Right kidney (tissue), 9 donors: ENCODE measurements at places on chromosomes 6 and 20.

- DNase-seq, result no peak
These were observed 13.3 kb downstream of the MAFB start for GRCh38 chr20:40675599-40676221.

GRCh38 chr6:27101824-27102223 lies 145.7 kb upstream of the PRSS16 start:
- no peak for DNase-seq

DNA sequence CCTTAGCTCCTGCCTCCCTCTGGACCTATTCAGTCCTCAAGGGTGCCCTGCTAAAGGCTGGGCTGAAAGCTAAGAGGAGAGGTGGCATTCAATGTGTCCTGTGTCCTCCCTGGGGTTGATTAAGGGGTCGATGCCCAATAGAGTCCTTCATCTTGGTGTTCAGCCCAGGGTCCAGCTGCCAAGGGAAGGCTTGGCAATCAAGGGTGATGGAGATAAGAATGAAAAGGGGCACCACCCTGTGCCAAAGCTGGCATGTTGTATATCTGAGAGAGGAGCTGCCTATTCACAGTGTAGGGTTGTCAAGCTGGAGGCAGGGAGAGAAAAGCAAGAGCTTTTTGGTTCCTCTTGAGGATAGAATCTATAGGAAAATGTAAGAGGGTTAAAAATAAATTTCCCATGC lies 12.3 kb downstream of the C20orf173 start:
- DNase-seq, result no peak

- DNase-seq, result no peak
These were observed 967.6 kb upstream of the GJE1 start for GRCh38 chr6:141165002-141165665.

DNA sequence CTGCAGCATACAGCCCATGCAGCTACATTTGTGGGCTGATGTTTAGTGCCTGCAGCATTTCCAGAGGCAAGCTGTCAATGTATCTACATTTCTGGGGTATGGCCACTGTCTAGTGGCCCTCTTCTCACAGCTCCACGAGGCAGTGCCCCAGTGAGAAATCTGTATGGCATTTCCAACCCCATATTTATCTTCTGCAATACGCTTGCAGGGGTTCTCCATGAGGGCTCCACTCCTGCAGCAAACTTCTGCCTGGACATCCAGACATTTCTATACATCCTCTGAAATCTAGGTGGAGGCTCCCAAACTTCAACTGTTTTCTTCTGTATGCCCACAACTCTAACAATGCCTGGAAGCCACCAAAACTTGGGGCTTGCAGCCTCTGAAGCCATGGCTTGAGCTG lies 502.3 kb downstream of the C6orf118 start:
- DNase-seq, result no peak

DNA sequence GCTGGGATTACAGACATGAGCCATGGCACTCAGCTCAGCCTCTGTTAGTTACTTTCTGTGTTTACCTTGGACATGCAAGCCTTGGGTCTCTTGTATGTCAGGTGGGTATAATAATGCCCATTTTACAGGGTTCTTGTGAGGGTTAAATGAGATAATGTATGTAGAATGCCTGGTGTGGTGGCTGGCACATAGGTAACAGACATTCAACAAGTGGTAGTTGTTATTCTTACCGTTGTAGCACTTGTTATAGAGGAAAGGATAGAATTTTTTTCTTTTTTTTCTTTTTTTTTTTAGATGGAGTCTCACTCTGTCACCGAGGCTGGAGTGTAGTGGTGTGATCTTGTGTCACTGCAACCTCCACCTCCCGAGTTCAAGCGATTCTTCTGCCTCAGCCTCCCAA lies 8.0 kb upstream of the KIF13A start:
- DNase-seq, result no peak

GRCh38 chr20:6007529-6008103 lies 46.2 kb downstream of the LRRN4 start:
- DNase-seq, result no peak

DNA sequence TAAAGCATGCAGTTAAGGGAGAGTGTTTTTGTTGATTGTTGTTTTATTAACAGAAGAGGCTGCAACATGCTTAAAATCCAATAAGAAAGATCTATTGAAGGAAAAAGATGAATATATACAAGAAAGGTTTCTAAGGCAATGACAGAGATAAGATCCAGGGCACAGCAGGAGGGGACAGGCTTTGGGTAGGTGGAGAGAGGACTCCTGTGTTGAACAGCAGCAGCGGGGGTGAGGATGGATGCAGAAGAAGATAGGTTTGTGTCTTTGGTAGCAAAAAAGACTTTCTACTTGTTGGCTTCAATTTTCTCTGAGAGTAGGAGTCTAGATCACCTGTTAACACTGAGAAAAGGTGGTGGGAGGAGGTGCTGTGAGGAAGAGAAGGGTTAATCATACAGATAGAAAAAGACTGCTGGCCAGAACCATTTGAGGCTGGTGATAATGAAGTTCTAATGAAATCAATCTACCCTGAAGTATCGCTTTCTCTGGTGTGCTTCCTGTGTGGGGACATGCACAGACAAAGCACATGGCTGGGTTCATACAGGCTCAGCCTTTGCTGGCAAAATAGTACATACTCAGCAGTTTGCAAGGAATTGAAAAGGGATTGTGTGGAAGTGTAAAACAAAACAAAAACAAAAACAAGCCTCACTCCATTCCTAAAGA lies 17.2 kb upstream of the DST start:
- no peak for DNase-seq

DNA sequence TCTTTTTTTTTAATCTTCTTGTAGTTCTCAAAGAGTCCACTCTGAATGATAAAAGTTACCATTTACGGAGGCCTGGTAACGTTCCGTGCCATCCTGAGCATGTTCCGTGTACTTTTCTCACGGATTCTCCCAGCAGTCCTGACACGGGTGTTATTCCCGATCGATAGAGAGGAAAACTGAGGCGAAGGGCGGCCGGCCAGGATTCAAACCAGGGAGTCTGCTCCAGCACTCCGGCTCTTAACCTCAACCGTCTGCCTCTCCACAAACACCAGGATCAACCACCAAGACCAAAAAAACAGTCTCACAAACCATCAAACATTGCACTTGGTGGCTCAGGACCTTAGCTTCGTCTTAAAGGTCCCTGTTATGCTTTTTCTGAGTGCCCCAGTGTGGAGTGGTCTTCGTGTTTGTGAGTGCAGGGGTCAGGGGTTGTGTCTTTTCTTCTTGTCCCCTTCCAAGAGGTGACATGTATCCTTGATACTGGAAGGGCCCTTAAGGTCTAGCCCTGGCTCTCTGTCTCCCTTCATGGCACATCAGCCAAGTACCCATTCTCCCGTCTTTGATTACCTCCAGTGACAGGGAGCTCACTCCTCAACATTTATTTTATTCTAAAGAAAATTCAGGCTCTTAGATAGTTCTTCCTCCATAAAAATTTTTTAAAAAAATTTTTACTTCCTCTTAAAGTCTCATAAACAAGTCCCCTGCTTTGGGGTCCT lies 35.1 kb downstream of the SRC start:
- no peak for DNase-seq

DNA sequence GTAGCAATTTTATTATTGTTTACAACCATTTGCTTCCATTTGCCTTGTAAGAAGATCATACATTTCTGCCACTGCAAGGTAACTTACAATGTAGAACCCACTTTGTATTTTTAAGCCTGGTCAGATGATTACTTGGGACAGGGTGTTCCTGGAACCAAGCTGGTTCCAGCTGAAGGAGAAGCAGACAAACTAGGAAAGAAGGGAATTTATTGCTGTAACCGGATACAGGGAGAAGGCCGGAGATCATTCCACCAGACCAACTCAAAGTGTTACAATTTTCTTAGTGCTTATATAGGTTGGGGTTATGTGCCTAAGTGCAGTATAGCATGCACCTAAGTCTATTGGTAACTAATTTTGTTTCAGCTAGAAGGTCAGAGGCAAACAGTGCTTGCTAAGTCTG lies 104.4 kb downstream of the MANEA start:
- DNase-seq, result no peak

- no peak for DNase-seq
These were observed 113.3 kb upstream of the SAMD5 start for GRCh38 chr6:147395158-147395557.

GRCh38 chr20:43320536-43320935 lies 130.8 kb upstream of the PTPRT start:
- no peak for DNase-seq

DNA sequence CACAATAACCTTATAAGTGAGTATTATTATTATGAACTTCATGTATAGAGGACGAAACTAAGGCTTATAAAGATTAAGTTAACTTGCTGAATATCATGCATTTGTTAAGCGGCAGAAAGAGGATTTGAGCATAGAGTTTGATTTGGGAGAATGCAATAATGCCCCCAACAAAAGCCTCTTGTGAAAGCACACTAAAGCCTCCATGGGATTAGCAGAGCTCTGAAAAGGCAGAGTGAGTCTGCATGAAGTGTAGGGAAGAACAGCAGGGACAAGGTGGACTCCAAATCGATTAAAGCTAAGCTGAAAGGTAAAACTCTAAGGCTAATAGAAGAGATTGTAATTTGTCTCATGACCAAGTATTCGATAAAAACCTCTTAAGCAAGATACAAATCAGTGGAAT lies 100.3 kb downstream of the SH3BGRL2 start:
- no peak for DNase-seq

DNA sequence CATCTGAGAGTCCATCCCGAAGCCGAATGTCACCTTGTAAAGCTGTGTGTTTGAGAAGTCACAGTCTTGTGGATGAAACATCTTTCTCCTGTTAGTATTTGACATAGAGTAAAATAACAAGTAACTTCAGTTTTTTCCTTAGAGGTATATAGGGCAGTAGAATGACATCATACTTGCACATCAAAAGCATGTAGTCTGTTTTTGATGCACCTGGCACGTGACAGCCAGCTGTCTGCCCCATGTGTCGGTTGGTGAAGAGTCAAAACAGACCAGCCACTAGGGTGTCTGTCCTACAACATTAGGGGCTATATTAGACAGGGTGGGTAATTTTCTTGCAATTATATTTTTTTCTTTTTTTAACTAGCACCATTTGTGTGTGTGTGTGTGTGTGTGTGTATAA lies 70.2 kb downstream of the SNX9 start:
- DNase-seq, result no peak

DNA sequence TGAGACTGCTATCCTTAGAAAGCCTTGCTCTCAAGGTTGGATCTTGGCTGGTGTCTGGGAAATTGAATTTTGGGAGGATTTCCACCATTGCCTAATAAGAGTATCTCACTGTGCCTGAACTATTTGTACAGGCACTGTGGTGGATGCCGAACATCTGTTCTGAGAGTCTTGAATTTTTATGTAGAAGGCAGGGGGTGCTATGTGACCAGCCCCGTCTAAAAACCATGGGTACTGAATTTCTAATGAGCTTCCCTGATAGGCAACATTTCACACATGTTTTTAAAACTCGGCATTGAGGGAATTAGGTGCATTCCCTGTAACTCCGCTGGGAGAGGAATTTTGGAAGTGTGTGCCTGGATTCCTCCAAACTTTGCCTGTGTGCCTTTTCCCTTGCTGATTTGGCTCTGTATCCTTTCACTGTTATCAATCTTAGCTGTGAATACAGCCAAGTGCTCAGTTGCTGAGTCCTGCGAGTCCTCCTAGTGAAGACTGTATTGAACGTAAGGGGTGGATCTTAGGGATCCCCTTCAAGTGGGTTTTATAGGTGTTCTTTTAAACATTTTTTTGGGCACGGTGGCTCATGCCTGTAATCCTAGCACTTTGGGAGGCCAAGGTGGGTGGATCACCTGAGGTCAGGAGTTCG lies 27.6 kb upstream of the SCAF8 start:
- DNase-seq, result no peak

GRCh38 chr6:22899426-22899825 lies 330.1 kb downstream of the HDGFL1 start:
- no peak for DNase-seq

- no peak for DNase-seq
These were observed 332.3 kb downstream of the BCKDHB start for GRCh38 chr6:80438772-80439171.

- DNase-seq, result peak; percentile 45
These were observed 26.9 kb downstream of the SPATA2 start for GRCh38 chr20:49888212-49889000.

DNA sequence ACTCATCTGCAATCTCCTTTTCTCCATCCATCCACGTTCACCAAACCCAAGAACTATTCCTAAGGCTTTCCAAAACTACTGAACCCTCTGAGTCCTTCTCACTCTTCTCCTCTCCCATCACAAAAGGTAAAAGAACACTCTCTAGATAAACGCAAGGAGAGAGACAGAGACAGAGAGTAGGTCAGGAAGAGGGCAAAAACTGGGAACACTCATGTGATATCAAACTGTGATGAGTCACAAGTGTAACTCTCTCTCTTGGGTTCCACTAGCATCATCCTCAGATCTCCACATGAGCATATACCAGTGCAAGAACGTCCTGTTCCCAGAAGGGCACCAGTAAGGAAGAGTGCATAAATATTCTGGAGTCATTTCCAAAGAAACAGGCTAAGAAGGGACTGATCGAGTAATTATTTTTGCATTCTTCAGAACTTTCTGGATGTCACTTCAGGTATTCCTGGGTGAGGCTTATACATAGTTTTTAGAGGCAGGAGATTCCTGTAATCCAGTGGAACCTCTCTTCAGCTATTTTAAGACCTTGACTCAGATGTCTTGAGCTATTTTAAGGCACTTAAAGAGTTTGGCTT lies 47.3 kb upstream of the STXBP5 start:
- DNase-seq, result no peak

DNA sequence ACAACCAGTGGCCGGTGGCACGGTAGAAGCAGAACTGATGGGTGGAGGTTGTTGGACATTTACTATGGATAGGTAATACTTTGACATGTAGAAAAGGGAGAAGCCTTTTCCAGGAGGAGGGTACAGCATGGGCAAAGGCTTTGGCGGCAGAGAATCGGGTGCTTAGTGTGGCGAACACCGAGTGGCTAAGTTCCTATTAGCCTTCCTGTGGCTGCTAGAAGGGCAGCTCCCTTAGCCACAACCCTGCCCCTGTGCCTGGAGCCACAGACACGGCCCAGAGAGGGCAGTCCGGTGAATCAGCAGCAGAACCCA lies 37.9 kb upstream of the TGM2 start:
- no peak for DNase-seq

GRCh38 chr20:21435576-21435975 lies 38.2 kb upstream of the NKX2-4 start:
- DNase-seq, result no peak

- DNase-seq, result no peak
These were observed 2.1 kb upstream of the HIVEP1 start for GRCh38 chr6:12009876-12010634.

DNA sequence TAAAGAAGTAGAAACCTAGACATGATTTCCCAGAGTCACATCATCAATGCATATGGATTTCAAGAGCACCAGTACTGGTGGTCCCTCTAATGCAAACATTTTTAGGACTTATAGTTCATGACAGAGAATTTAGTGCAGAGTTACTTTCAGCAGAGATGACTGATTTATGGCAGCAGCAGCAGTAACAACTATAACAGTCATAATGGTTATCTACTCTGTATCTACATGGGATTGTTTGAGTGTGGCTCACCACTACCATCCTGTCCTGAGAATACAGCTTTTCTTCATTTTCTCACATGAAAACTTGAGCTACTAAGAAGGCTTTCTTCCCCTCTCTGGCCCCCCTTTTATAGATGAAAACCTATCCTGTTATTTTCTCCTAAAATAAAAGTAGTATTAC lies 128.5 kb upstream of the ENPP5 start:
- DNase-seq, result no peak

GRCh38 chr6:47254906-47255305 lies 54.8 kb downstream of the TNFRSF21 start:
- no peak for DNase-seq

- no peak for DNase-seq
These were observed 65.6 kb downstream of the ERMARD start for GRCh38 chr6:169816975-169817374.

GRCh38 chr20:9367746-9368145 lies 146.6 kb upstream of the LAMP5 start:
- DNase-seq, result no peak

GRCh38 chr20:38805958-38806854 lies 709 bp downstream of the PPP1R16B start:
- peak; percentile 47 for DNase-seq
